Stimulated activated CD8-positive, alpha-beta memory T cell treated with anti-CD3 and anti-CD28 coated beads, Interleukin-2, amount 100 ng/mL, for 48 hours (primary cell): ENCODE measurements at places on chromosomes 7 and 10.

GRCh38 chr7:133491201-133491691 lies 238.4 kb downstream of the EXOC4 start:
- DNase-seq: no peak

- no peak for DNase-seq
These were observed 84.0 kb upstream of the FAM3C start for GRCh38 chr7:121480058-121480457.

GRCh38 chr10:82409671-82410070 lies 534.7 kb downstream of the NRG3 start:
- no peak for DNase-seq

GRCh38 chr10:59299933-59300332 lies 62.4 kb downstream of the FAM13C start:
- DNase-seq: no peak

DNA sequence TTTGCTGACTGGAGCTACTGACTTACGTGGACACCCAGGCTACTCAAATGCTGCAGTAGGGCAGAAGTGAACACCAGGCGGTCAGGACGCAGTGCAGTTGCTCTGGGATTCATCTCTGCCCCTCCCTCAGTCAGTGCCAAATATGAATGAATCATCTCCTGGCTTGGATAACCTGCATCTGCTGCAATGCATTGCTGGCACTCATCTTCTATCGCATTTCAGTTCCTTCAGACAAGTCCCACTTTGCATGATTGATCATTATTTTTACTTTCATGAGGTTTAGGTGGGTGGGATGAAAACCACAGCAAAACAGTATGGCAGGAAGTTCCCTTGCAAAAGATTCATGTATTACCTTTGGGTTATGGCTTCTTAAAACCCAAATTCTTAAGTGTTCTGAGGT lies 224.6 kb upstream of the NRP1 start:
- DNase-seq: no peak
